ENCODE measurements at places on chromosomes 5 and 9. TPM values are rescaled to one million over a fixed set of nuclear protein-coding genes. Genes with fewer than 3 reads are reported as not detected.
A peak's percentile ranks its signal among the peaks of the same experiment; 100 is the strongest.

- no peak for DNase-seq
Measured at GRCh38 chr9:71925834-71926233, 14.4 kb downstream of the C9orf85 start.

GRCh38 chr5:132481596-132482211, 8.9 kb downstream of the IRF1 start:
- no peak for DNase-seq

DNA sequence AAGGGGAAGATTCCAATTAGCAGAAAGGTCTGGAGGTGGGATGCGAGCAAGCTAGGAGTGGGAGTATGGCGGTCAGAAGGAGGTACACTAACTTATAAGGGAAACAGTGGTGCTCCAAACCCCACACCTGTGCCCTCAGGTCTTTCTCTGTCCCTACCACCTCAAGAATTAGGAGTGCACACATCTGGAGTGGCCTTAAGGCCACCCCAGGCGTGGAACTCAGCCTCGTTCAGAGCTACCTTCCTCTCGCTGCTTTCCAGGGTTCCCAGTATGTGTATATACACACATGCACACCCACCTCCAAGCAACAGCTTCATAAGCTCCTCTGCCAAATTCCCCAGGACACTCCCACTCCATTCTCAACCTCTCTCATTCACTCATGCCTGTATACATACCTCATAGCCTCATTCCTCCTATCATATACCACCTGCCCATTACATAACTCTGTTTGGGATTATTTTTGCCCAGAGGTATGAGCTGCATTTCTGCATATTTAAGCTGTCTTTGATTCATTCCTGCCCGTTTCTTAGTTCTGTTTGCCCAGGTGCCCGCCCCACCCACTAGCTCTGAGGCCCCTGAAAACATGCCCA, 118.7 kb downstream of the PSD2 start:
- DNase-seq = no peak

- no peak for DNase-seq
Measured at GRCh38 chr5:5882706-5883105, 460.2 kb downstream of the ICE1 start.

- peak; percentile 47 for DNase-seq
Measured at GRCh38 chr5:139690064-139690802, 42.1 kb downstream of the CXXC5 start.

DNA sequence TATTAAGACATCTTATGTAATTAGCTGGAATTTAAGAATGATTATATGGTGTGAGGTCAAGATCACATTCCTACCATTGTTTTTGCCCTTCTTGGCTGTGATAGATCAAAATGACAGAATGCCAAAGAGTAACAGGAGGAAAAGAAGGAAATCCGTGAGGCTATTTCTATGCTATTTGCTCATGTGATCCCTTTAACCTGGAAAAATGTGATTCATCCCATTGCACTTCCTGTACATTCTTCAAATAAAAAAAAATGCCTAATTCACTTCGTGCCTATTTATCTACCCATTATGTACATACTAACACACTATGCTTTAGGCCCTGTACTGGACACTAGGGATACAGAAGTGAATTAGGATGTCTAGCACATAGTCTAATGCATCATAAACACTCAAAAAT, 154.1 kb upstream of the PAPPA start:
- DNase-seq = no peak

DNA sequence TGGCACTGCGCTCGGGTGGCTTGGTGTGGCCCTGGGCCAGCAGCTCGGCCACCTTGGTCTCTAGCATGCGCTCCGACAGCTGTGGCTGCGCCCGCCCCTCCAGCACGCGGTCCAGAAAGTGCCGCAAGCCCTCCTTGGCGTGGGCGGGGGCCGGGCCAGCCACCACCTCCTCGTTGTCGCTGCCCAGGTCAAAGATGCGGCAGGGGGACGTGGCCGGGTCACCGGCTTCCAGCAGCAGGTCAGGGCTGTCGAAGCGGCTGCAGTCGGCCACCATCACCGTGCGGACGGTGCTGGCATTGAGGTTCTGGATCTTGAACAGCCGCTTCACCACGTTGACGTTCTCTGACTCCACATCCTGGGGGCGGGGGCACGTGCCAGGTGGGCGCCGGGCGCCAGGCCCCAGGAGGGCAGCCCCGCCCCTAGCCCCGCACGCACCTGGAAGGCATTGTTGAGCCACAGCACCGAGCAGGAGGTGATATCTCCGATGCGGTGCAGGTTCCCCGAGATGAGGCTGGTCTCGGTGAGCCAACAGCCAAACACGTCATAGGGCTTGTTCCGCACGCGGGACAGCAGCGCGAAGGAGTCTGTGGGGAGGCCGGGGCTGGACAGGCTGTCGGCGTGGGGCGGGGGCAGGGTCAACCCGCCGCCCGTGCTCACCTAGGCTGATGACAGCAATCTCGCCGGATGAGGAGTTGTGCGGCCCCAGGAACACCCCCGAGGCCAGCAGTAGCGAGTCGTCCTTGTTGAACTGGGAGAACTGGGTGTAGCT, 2.2 kb downstream of the FBXW5 start:
- no peak for DNase-seq

- no peak for DNase-seq
Measured at GRCh38 chr5:80170117-80170535, 85.7 kb downstream of the SERINC5 start.

DNA sequence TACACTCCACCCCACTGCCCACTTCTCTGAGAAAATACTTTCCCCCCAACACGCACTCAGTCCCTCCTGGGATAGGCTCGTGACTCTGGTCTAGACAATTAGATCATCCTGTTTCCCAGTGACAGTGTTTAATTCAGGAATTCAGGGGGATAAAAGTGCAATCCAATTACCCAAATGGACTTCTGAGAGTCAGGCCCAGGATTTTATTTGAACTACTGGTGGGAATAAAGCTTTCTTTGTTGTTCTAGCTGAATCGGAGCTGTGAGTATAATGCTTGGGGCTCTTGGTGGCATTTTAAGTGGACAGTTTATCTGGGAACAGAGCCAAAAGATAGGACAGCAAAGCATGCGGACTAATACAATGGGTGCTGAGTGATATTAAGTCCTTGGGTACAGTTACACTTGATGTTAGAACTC, 683.3 kb downstream of the MAT2B start:
- no peak for DNase-seq

GRCh38 chr5:15290953-15291352, 209.0 kb upstream of the FBXL7 start:
- DNase-seq = no peak

- no peak for DNase-seq
Measured at GRCh38 chr5:171157775-171158174, 151.3 kb upstream of the TLX3 start.

- no peak for DNase-seq
Measured at GRCh38 chr5:35038891-35039290, 8.9 kb downstream of the AGXT2 start.

DNA sequence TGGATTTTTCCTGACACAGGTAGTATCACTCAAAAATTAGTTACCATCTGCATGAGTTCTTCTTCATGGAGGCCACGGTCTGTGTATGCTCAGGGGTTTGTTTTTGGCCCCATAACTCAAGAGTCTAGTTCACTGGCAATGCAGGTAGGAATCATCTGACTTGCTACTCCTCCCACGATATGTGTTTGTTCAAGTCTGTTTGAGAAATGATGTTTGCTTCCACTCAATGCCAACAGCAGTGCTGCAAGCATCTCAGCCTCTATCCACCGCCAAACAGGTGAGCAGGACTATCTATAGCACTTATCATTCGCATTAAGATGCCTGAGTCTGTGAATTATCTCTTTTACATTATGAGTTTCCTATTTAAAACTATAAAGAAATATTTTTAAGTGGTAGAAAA, 264.8 kb upstream of the PTGER4 start:
- no peak for DNase-seq

DNA sequence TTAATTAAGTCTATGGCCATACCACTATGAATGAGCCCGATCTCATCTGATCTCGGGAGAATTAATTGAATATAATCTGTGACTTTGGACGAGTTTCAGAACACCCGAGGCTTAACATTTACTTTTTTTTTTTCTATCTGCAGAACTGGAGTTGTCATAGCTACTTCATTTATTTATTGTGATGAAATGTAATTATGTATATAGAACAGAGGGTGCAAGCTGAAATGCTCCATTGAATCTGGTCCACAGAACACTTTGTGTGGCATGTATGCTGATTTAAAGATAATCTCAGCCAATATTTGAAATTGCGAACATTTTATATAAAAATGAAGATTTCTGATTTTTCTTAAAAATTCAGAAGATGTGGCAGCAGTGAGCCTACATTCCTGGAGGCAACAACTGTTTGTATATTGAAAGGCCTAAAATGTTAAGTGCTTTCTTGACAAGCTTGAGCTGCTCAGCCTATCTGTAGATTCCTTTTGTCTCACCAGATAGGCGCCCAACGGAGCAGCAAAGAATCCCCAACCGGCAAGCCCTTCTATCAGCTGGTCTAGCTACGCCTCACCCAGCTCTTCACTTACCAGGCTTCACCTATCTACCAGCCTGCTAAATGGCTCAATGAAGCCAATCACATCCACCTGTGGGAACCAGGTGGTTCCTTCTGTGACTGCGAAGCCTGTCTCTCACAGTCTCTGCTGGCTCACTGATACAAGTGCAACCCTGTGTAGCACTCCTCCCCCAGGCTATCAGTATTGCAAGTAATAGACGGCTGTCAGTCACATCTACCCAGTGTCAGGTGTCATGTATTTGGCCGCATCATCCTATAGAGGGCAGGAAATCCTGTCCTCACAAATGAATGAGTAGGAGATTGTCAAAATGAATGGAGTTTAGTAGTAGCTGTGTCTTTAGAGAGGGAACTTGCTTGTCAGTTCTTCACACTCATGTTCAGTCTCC, 170.6 kb upstream of the MRPS30 start:
- DNase-seq = no peak

- DNase-seq = no peak
Measured at GRCh38 chr9:134318481-134318891, 7.8 kb upstream of the RXRA start.

DNA sequence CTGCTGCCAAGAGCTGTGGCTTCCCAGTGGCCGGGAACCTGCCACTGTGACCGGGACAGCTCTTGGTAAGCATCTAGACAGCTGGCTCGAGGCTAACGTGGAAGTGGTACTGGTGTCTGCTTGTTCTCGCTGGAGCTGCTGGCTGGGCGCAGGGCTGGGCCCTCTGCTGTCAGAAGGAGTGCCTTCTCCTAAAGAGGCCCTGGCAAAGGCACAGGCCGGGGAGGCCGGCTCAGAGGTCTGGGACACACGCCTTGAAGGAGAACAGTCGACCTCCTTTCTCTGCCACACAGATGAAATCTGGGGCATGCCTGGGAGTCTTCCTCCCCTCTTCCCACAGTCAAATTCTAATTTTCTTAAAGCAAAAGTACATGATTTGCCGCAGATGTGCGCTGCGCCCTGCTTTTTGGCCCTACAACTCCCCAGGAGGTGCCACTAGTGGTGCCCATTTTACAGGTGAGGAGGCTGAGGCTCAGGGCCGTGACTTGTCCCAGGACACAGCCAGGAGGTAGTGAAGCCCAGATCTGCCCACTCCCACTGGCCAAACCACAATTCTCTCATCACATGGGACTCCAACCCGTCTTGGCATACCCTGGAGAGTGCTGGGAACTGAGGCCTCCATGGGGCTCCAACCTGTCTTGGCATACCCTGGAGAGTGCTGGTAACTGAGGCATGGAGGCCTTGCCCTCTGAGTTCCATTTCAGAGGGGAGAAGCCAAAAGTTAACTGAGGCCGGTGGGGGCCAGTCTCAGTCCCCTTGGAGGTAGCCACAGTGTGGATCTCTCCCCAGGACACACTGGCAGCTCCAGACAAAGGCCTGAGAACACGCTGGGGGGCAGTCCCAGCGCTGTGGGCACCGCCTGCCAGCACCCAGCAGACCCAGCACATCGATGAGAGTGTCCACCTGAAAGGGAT, 12.0 kb upstream of the RXRA start:
- no peak for DNase-seq

DNA sequence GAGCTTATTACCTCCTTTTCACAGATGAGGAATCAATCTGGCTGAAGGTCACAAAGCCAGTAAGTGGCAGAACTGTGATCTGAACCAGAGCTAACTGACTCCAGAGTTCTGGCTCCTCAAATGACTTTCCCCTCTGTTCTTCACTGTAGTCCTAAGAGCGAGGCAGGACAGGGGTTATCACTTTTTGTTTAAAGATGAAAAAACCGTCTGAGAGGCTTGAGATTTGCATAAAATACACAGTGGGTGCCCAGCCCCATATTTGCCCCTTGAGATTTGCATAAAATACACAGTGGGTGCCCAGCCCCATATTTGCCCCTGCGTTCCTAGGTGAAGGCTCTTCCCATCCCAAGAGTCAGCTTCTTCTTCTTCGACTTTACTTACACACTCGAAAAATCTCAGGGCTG, 667 bp downstream of the FBXO10 start:
- DNase-seq = no peak

GRCh38 chr5:162068412-162068811, 839 bp downstream of the GABRG2 start:
- DNase-seq = peak; percentile 38

DNA sequence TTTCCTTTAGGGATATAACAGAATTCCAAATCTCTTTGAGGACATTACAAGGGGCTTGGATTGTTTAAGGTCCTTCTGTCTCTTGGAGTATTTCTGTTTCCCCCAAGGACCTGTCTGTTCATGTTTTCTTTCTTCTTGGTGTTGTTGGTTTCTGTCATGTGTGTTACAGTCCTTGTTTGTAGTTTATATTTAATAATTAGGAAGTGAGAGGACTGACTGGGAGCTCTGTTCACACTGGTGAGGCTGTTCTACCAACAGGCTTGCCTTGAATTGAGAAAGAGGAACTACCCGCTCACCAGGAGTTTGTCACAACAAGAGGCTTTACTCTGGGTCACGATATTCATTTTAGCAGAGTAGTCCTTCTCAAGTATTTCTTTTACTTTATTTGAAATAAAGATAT, 119.2 kb upstream of the SV2C start:
- DNase-seq = no peak

Gene CSNK1A1
- 335 TPM for total RNA-seq

Gene TICAM2
- not detected for total RNA-seq

Gene ADRB2
- total RNA-seq = 0.07 TPM

Gene RAI14
- 13.1 TPM for total RNA-seq

Gene LECT2
- total RNA-seq = not detected

Gene ABLIM3
- total RNA-seq = 6.5 TPM

Gene PPIC
- total RNA-seq = 10.9 TPM

Gene BTNL9
- 1.0 TPM for total RNA-seq

Gene RAD17
- total RNA-seq = 25.8 TPM

Gene DEPDC1B
- total RNA-seq = 39.4 TPM

Gene RPL35
- total RNA-seq = 2,661 TPM

Gene TMEM203
- 39.8 TPM for total RNA-seq

Gene GCNT4
- total RNA-seq = 0.06 TPM

Gene FBN2
- 29.8 TPM for total RNA-seq

Gene FBP2
- not detected for total RNA-seq

Gene PCDHB14
- 2.7 TPM for total RNA-seq

Gene SLC34A3
- not detected for total RNA-seq

Gene ECSCR
- not detected for total RNA-seq
